ENCODE measurements at places on chromosomes 11 and 22. TPM values are rescaled to one million over a fixed set of nuclear protein-coding genes. Genes with fewer than 3 reads are reported as not detected.

CHST1 gene
- polyA plus RNA-seq, result 62.4 TPM

DNA sequence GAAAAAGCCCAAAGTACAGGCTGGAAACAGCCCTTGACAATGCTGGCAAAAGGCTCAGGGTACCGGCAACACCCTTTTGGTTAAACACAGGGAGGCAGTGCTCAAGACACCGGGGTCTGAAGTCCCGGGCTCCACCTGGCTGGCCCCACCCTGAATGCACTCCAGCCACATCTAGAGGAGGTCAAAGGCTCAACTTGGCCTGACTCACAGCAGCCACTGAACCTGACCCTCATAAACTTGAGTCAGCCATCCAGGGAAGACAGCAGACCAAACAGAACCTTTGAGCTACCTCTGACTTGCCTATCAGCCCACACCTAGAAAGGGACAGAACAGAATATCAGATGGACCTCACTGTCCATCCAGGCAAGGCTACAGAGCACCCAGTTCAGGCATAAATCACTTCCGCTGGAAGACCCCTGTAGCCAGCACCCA is 3.8 kb downstream of the CFL1 start:
- DNase-seq, result no peak

SERPINH1 gene
- polyA plus RNA-seq, result 85.1 TPM

DNA sequence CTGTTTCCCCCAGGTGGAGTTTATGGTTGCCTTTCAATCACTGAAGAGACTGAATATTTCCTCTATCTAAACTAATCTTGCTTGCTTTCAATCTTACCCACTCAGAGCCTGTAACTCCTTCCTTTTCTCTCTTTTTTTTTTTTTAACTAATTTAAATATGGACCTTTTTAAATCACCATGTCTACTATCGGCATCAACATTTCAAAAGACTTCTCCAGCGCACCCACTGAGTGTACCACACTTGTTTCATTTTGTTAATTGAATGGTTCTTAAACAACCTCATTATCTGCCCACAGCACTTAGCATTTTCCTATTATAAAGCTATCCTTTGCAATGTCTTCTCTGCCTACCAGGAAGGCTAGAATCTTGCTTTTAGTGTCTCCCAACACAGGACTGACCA is 1212.5 kb downstream of the LRRC4C start:
- peak; percentile 63 for DNase-seq

DNA sequence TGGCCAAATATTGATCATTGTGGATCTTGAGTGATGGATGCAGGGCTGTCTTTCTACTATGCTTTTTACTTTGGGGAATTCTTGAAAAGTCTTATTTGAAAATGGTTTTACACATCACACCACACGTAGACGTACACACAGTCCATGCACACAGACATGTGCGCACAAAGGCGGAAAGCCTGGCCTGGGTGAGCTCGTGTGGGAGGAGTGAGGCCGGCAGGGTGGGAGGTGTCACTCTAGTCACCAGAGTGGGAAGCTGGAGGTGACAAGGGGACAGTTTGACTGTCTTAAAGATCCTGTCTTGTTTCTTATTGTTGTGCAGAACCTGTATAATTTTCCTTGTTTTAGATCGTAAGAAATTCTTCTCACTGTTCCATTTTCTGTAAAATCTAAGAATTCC is 326.9 kb downstream of the TBC1D22A start:
- DNase-seq, result no peak
